ENCODE measurements at places on chromosomes 13 and 19.

GRCh38 chr19:6406401-6406800, 13.4 kb upstream of the GTF2F1 start:
- DNase-seq = no peak

DNA sequence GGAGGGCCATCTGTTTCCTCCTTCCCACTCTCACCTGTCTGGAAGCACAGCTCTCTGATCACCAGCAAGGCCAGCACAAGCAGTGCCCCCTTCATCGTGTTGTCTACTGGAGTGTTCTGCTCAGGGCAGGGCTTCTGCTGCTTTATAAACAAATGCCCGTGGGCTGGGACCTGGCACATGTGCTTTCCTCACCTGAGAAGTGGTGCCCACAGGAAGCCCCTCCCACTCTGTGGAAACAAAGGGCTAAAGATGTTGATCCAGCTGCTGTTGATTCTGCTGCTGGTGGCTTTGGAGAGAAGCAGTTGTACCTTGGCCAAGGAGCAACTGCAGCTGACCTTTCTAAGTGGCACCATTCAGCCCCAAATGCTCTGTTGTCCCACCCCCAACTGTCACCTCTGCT, 26.4 kb upstream of the ZNF181 start:
- no peak for DNase-seq

- DNase-seq = no peak
These were observed 22.0 kb upstream of the CD177 start for GRCh38 chr19:43331435-43332010.

DNA sequence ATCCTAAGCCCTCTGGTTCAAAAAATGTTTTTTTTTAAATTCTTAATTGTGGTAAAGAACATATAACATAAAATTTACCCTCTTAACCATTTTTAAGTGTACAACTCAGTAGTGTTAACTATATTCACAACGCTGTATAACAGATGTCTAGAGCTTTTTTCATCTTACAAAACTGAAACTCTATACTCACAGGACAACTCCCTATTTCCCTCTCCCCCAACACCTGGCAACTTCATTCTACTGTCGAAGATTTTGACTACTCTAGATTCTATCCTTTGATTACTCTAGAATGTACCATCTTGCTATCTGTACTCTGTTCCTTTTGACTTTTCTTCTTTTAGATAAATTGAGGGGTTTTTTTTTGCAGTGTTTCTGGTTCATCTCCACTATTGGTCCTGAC, 200.4 kb downstream of the KLF12 start:
- DNase-seq = no peak

- DNase-seq = no peak
These were observed 11.2 kb downstream of the ZNF83 start for GRCh38 chr19:52626915-52627314.

- DNase-seq = no peak
These were observed 1.5 kb upstream of the ECH1 start for GRCh38 chr19:38833092-38833425.

GRCh38 chr19:46472592-46472991, 1.2 kb upstream of the PNMA8A start:
- no peak for DNase-seq

DNA sequence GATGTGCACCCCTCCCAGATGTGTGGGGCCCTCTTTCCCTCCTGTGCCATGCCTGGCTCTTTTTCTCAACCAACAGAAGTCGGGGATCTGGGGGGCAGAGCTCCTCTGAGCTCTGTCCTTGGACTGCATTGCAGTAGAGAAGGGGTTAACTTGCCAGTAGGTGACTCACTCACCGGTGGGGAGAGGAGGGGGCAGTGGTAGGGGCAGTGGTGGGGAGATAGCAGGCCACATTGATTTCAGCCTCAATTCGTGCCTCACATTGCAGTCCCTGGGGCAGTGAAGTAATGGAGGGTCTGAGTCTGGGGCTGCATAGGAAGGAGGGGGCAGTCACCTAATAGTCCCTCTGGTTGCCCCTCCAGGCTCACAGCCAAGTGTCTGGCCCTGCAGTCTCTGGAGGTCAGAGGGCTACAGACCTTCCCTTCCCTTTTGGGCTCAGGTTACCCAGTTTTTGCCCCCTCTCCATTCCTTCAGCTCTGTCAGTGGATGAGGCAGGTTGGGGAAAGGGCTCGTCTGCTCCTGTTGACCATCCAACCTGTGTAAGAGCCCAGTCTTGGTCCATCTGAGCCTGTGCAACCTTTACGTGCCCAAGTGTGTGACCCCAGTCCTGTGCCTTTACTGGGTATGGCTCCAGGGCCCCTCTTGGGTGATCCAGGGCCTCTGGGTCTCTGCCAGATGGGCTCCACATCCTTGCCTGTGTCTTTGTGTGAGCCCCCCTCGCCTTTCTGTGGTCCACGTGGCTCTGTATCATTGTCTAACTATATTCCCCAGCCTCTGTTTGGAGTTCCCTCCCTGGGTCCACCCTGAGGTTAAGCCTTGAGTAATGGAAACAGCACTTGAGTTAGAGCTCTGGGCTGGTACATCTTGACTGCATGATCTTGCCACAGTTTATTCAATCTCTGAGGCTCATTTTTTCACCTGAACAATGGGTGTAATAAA, 13.0 kb downstream of the CIC start:
- DNase-seq = no peak

GRCh38 chr19:18657590-18658365, 20.9 kb downstream of the KLHL26 start:
- DNase-seq = peak; percentile 38

Data from GF-D8 (cell line).